Astrocyte (in vitro differentiated cells and primary cell): ENCODE measurements at places on chromosomes 5 and 9. TPM values are rescaled to one million over a fixed set of nuclear protein-coding genes. Genes with fewer than 3 reads are reported as not detected.

Gene AQP3
- total RNA-seq: 3.2 and 4.6 TPM in 2 replicates

DNA sequence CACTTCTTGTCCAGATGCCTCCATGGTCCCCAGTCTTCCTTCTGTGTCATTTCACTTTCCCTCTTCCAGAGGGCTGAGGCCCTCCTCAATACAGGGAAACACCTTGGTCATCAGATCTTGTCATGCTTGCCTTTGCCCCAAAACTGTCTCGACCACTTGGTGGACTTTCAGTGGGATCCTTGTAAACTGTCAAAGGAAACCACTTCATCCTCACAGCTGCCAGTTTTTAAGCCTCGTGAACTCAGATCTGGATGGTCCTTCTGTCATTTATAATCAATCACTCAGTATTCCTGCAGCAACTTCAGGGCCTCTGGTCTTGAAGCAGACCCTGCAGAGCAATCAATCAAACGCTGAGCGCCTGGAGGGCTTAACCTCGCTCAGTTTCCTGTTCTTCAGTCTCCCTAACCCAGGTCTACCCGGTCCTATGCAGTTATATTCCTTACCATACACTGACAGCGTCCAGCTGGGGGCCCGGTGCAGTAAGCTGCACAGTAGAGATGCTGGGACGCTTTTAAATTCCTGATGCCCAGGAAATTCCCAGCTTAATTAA, 74.6 kb downstream of the GOLPH3 start:
- DNase-seq: no peak

Gene CYSRT1
- total RNA-seq: 1.2 and 1.3 TPM in 2 replicates

DNA sequence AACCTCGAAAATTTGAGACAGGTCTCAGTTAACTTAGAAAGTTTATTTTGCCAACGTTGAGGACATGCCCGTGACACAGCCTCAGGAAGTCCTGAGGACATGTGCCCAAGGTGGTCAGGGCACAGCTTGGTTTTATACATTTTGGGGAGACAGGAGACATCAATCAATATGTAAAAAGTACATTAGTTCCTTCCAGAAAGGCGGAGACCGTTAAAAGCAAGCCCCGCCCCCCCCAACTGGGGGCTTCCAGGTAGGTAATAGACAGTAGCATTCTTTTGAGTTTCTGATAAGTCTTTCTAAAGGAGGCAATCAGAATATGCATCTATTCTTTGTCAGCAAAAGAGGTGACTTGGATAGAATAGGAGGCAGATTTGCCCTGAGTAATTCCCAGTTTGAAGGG, 599 bp upstream of the MOCS2 start:
- no peak for DNase-seq

- DNase-seq: no peak
Measured at GRCh38 chr5:179901915-179902762, 5.6 kb downstream of the TBC1D9B start.

Gene SOHLH1
- not detected in 2 replicates for total RNA-seq

- DNase-seq: no peak
Measured at GRCh38 chr5:109215040-109215439, 194.7 kb downstream of the PJA2 start.

Gene C5orf22
- total RNA-seq: 25.9 and 26.5 TPM in 2 replicates

- DNase-seq: no peak
Measured at GRCh38 chr5:99089822-99090549, 161.2 kb upstream of the CHD1 start.

DNA sequence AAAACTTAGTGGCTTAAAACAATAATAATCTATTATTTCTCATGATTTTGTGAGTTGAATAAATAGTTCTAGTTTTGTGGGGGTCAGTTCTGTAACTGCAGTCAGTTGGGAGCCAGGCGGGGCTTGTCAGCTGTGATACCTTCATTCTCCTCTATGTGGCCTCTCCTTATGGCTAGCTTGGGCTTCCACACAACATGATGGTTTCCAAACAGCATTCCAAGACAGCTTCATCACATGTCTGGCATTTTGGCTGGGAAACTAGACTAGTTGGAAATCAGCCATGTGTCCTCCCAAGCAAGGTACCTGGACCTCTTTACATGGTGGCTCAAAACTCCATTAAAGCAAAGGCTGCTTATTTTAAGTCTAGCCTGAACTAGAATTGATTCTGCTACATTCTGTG, 61.4 kb upstream of the RANBP3L start:
- peak; percentile 90 for DNase-seq

DNA sequence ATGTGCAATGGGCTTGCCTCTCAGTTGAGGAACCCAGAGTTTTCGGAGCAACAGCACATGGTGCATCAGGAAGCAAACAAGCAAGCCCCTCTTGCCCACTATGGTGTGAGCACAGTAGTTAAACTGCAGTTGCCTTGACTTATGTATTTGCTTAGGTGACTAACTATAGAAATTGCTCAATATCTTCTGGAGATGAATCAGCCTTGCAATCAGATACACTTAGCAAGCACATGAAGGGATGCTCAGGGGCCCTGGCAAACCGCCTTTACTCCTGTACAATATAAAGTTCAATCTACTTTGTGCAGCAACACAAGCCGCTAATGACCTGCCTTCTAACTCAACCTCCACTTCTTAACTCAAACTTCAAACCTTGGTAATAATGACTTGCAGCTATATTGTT, 581.7 kb upstream of the RIOK2 start:
- peak; percentile 66 for DNase-seq

DNA sequence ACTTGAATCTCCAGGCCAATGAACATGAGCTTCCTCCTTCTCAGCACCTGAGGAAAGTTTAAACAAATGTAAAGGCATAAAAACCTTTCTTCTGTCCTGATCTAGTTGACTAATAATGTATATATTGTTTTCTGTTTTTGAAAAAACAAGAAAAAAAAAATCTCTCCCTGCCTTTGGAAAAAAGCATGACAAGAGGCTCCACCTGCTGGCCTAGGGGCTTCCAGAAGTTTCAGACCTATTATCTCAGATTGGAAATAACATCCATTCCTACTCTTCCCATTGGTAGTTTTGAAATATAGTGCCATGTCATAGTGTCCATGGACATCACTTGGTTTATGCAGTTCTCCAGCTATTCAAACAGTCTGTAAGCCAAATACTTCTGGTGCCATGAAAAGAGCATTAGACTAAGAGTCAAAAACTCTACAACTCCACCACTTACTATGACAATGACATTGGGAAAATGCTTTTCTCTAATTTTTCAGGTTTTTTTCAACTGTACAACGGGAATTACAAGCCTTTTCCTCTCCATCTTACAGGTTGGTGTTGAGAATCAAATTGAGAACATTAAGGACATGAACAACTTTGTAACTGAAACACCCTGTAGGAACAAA, 409.6 kb upstream of the MPDZ start:
- no peak for DNase-seq

DNA sequence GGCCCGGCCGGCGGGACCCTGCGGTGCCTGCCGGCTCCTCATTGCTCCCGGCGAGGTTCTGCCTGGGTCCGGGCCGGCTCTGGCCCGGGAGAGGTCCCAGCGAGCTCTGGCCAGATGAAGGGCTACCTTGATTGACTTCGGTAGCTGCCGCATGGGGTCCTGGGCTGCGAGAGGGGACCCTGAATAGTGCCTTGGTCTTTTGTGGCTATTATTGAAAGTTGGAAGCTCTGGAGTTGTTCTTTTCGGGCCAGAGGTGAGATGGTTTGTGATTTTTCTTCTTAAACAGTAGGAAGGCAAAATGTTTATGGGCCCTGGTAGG, 635 bp downstream of the NAA35 start:
- no peak for DNase-seq

- no peak for DNase-seq
Measured at GRCh38 chr9:70816891-70817290, 304.5 kb downstream of the TRPM3 start.

- no peak for DNase-seq
Measured at GRCh38 chr5:116521173-116521872, 53.3 kb downstream of the SEMA6A start.

DNA sequence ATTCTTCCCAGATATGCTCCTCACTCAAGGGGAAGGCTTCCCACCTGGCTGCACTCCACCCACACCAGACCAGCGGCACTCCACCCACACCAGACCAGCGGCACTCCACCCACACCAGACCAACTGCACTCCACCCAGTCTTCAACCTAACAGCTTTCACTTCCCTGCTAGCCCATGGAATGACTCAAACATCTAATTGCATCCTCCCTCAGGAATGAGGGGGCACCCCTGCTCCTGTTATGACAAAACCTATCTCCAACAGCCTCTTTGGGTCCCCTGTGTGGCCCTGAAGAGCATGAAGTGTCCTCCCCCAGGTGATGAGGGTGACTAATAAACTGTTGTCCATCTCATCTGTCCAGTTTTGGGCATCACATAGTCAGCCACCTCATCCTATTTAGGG, 556.6 kb upstream of the TUSC1 start:
- no peak for DNase-seq

DNA sequence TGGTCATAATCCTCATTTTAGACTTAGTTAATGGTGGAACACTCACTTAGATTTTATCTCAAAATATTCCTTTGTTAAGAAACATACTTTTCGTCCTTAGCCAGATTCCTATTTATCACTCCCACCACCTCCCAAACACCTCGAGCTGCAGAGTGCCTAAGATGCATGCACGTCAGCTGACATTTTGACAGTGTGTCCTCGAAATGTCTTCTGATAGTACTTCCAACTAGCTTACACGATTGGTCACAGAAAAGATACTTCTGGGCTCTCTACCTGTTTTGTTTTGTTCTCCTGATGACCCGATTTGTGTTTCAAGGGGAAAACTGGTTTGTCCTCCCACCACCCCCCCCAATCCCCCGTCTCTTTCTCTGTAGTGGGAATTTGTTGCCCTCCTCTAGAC, 230.1 kb downstream of the MAST4 start:
- no peak for DNase-seq

- no peak for DNase-seq
Measured at GRCh38 chr5:172849606-172850453, 15.8 kb downstream of the ERGIC1 start.

DNA sequence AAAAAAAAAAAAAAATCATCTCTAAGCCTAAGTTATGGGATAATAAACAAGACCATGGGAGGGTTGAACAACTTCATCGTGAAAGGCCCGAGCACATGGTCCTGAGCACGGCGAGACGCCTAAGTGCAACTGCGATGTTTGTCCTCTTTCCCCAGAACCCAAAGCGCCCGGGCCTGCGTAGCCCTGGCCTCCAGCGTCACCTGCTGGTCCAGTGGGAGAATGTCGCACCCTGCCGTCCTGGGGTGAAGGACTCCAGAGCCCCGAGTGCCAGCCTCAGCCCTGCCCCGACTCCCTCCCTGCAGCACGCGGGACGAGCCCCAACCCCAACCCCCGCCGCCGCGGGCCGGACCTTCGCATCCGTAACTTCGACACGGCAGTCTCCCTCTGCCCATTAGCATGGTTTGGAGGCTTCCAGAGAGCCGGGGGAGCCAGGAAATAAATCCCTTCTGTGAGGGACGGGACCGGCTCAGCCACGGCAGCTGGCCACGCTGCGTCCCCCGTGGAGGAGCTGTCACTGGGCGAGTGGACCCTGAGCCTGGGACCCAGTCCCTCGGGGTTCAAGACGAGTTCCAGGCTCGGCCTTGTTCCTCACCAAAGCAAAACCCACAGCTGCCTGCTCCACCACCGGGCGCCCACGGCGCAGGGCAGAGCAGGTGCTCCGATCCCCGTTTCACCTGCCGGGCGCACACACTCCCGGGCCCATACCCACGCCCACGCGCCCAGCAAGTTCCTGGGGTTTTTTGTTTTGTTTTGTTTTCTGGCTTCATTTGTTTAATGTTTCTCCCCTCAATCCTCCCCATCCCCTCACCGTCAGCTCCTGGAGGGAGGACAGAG, 132.5 kb upstream of the HAND1 start:
- DNase-seq: peak; percentile 11

GRCh38 chr5:32589942-32590869, 4.8 kb downstream of the SUB1 start:
- DNase-seq: peak; percentile 20

Gene AP3S1
- 108 and 110 TPM in 2 replicates for total RNA-seq

Gene SECISBP2
- total RNA-seq: 17.8 and 19.0 TPM in 2 replicates
